ENCODE measurements at places on chromosomes 2 and 18.

GRCh38 chr18:31791817-31792579 lies 31.3 kb upstream of the SLC25A52 start:
- H3K27me3 ChIP-seq = no peaks in the 10 kb centered on the region
- H3K4me3 ChIP-seq = no peak overlapping the region
- no peaks in the 10 kb centered on the region for H3K4me1 ChIP-seq

DNA sequence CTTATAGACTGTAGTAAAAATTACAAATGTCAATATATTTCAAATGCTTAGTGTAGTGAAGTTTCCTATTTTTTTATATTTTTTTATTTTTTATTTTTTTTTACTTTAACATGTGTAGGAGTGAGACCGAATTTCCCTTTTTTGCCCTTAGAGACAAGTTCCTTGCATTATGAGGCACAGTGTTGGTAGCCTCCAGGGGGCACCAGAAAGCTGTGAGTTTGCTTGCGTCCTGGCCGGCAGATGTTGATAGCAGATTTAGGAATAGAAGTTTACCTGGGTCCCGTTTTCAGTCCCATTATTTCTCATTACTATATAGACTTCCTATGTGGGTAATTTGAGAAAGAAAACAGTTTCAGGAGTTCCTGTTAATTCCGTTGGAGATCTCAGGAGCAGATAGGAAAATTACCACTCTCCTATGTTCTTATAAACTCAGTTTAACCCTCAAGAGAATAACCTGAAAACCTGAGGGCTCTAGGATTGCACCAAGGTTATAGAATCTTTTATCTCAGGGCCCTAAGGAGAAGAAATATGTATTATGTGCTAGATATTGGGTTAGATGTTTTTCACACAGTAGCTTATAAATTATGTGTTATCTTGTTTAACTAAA lies 157.5 kb upstream of the SESTD1 start:
- H3K27me3 ChIP-seq = peaks cover 29% of the 10 kb centered on the region
- H3K27ac ChIP-seq = no peak overlapping the region
- H3K4me3 ChIP-seq = no peak overlapping the region
- H3K36me3 ChIP-seq = no peaks in the 10 kb centered on the region

GRCh38 chr18:21997207-21998143 lies 171.9 kb upstream of the GATA6 start:
- no peak overlapping the region for H3K27ac ChIP-seq

DNA sequence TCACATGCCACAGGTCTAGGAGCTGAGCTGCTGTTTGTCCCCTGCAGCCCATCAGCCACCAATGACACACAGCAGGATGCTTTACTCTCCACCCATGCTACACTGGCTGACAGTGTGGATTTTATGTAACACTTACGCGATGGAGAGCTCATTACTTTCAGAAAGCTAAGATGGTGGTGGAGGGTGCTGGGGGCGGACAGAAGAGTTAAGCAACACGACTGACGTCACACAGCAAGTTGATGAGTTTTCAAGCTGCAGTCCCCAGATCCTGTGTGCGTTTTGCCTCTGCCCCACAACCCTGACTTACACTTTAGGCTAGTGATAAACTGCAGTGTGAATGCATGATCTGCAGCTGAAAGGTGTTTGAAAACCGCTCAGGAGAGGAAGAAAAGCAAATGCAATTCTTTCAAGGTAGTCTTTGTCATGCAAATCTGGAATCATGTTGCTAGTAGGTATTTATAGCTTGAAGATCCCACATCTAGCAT lies 42.4 kb downstream of the MRPS5 start:
- peaks cover 53% of the 10 kb centered on the region for H3K4me1 ChIP-seq
- peak overlapping the region; percentile 47 for H3K27ac ChIP-seq
- peaks cover 15% of the 10 kb centered on the region for H3K36me3 ChIP-seq
- peak; percentile 50 for DNase-seq
- no peaks in the 10 kb centered on the region for H3K27me3 ChIP-seq

- H3K27ac ChIP-seq = no peak overlapping the region
- H3K36me3 ChIP-seq = no peaks in the 10 kb centered on the region
- H3K4me1 ChIP-seq = no peaks in the 10 kb centered on the region
Measured at GRCh38 chr2:40192864-40193669, 258.8 kb downstream of the SLC8A1 start.

- no peak for DNase-seq
- no peak overlapping the region for H3K27ac ChIP-seq
- H3K36me3 ChIP-seq = peaks cover 38% of the 10 kb centered on the region
- peak overlapping the region; percentile 90 for H3K4me3 ChIP-seq
- H3K27me3 ChIP-seq = peaks cover 6% of the 10 kb centered on the region
- peaks cover 34% of the 10 kb centered on the region for H3K4me1 ChIP-seq
Measured at GRCh38 chr2:232699110-232699509, 2.0 kb downstream of the GIGYF2 start.

DNA sequence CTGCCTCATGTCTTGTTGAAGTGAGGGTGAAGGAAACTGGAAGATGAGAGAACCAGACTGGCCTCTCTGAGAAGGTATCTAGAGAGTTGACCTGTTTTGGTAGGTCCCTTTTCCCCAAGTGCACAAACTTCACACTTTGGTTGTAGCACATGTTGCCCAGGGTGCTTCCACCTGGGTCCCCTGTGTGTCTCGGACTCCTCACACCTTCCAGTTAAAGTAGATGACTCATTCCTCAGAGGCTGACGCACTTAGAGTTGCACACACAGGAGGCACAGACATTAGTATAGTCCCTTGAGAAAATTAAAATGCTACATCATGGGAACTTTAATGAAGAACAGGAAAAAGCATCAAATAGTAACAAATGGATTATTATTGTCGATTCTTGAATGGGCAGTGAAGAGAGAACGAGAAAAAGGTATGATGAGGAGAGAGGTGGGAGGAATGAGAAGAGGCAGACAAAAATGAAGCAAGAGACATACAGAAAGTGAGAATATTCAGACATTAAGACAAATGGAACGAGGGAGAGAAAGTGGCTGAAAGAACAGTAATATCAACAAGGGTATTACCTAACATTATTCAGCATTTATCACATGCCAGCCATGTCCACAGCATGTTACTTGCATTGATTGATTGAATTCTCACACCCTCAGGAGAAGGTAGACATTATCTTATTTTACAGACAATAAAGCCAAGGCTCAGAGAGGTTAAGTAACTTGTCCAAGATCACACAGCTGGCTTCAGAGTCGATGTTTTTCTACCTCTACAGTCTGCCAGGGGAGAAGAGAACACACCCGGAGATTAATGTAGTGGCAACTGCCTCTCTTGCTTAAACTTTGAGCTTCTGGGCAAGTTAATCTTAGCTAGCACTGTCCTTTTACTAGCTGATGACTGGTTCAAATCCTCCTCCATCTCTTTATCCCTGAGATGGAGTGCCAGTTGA lies 68.6 kb downstream of the FHOD3 start:
- no peaks in the 10 kb centered on the region for H3K36me3 ChIP-seq
- no peak overlapping the region for H3K4me3 ChIP-seq
- H3K27me3 ChIP-seq = peaks cover 5% of the 10 kb centered on the region
- DNase-seq = no peak

DNA sequence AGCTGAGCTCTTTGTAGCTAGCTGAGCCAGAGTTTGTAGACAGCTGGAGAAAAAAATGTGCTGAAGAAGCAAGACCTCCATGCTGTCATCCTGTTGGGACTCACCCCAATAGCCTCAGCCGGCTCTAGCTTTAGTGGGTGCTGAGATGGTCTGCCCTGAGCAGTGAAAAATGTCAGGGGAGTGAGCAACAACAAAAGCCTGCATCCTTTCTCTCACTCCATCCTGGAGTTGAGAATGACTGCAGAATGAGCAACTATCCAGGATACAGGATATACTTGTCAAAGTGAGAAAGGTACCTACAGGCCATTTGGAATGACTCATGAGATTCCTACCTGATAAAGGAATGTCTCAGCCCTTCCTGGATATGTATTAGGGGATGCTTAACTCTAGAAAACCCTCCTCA lies 146.1 kb upstream of the DLX2 start:
- peaks cover 8% of the 10 kb centered on the region for H3K27me3 ChIP-seq
- no peak for DNase-seq
- no peak overlapping the region for H3K4me3 ChIP-seq
- no peak overlapping the region for H3K27ac ChIP-seq
- peaks cover 44% of the 10 kb centered on the region for H3K4me1 ChIP-seq
- H3K36me3 ChIP-seq = no peaks in the 10 kb centered on the region

GRCh38 chr2:11705063-11705462 lies 35.1 kb upstream of the NTSR2 start:
- no peak overlapping the region for H3K27ac ChIP-seq
- H3K27me3 ChIP-seq = peaks cover 5% of the 10 kb centered on the region
- no peak overlapping the region for H3K4me3 ChIP-seq
- H3K36me3 ChIP-seq = no peaks in the 10 kb centered on the region
- no peak for DNase-seq

DNA sequence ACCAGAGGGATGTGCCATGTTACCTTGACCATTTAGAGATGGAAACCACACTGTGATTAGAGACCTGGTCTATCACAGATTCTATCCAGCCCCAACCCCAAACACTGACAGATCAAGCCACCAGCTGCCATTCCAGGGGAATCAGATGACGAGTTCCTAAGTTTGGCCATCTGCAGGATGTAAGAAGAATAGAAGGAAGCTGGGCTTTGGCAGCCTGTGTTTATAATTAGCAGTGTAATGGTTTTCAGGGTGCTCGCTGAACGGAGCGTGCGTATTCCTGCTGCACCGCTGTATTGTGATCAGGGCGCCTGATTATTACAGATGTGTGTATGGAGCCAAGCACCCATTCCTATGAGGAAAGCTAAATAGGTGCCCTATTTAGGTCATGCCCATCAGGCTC lies 138.1 kb downstream of the LRRC30 start:
- no peak for DNase-seq
- H3K27me3 ChIP-seq = no peaks in the 10 kb centered on the region
- H3K4me3 ChIP-seq = no peak overlapping the region

- no peak overlapping the region for H3K27ac ChIP-seq
- H3K27me3 ChIP-seq = no peaks in the 10 kb centered on the region
- no peaks in the 10 kb centered on the region for H3K36me3 ChIP-seq
- DNase-seq = no peak
- no peaks in the 10 kb centered on the region for H3K4me1 ChIP-seq
Measured at GRCh38 chr2:133489146-133489545, 79.1 kb downstream of the NCKAP5 start.

DNA sequence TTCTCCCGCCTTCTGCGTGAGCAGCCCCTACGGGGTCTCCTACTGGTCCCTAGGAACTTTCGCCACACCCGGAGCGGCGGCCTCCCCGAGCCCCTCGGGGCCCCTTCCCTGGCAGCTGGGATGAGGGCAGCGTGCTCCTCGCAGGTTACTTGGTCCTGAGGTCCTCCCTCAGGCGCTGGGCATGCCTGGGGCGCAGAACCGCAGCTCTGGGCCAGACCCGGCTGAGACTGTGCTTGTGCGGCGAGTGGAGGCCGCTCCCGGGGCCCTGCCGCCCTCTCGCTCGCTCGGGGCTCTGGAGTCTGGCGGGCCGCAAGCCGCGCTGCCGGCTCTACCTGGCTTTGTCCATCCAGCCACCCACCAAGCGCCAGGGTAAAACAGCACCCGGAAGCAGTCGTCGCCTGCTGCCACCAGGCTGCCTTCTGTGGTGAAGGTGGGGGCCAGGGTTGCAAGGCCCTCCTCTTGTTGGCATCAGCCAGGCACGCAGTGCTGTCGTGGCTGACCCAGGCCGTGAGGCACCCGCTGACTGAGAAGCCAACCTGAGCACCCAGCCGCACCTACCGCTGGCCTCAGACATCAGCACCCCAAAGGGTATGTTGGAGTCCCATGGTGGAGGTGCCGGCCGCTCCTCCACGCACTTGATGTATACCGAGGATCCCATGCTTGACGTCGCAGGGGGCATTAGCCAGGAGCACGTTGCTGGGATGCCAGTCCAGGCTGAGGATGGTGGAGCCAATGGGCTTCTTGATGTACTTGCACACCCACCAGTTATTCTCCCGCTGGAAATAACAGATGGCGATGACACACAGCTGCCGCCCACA lies 46.1 kb upstream of the PTH2R start:
- peaks cover 4% of the 10 kb centered on the region for H3K27me3 ChIP-seq
- no peak overlapping the region for H3K4me3 ChIP-seq
- no peak overlapping the region for H3K27ac ChIP-seq
- peaks cover 10% of the 10 kb centered on the region for H3K36me3 ChIP-seq
- H3K4me1 ChIP-seq = peaks cover 9% of the 10 kb centered on the region

DNA sequence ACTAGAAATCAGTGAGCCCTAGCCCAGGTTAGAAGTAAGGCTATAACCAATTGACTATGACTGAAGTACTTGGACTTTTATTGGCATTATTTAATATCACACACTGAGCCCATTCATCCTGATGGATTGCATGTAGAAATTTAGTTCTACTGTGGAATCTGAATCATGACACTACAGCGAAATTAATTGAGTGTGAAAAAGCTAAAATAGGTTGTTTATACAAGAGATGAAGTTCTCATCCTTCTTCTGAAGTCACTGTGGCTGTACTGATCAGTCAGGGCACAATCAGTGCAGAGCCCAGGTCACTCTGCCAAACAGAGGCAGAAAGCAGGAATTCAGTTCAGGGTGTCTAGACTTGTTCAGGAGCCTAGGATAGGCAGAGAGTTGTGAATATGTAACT lies 158.9 kb downstream of the BABAM2 start:
- H3K27ac ChIP-seq = no peak overlapping the region
- DNase-seq = no peak
- no peak overlapping the region for H3K4me3 ChIP-seq
- peaks cover 27% of the 10 kb centered on the region for H3K36me3 ChIP-seq
- peaks cover 20% of the 10 kb centered on the region for H3K4me1 ChIP-seq

DNA sequence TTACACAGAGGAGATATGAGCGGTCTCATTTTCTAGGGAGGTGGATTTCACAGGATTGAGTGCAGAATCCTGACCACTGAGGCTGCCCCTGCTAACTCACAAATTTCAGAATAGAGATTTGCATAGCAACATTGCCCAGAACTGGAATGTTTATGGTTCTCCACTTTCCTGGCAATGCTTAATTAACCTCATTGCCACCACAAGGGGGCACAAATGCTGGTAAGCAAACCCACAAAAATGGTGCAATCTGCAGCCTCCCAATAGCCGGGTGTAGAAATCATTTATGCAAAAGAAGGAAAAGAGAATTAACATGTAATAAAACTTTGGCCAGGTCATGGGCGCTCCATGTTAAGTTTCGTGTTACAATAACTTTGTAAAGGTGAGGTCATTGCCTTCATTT lies 112.4 kb downstream of the CYRIA start:
- DNase-seq = peak; percentile 22
- no peak overlapping the region for H3K27ac ChIP-seq
- H3K36me3 ChIP-seq = no peaks in the 10 kb centered on the region
- H3K4me1 ChIP-seq = no peaks in the 10 kb centered on the region

DNA sequence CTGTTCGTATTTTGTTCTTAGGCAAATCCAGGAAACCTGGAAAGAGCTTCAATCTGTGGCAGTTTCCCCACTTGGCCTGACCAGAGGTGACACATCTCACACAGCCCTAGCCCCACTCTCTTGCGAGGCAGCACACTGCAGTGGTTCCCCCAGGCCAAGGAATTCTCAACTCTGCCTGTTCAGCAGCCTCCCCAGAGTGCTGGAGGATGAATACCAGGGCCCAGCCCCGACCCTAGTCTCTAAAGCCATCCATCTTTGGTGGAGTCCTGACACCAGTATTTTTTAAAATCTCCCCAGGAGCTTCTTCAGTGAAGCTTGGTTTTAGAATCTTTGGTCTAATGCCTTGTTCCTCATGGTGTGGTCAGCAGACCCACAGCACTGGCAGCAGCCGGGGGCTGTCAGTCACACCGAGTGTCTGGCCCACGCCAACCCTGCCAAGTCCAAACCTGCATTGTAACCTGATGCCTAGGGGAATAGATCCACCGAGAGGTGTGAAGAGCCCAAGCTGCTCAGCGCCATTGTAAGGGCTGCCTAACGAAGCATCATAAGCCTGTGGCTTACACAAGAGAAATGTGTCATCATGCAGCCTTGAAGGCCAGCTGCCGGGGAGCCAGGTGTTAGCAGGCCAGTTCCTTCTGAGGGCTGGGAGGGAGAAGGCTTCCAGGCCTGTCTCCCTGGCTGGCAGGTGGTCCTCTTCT lies 428.7 kb upstream of the ID2 start:
- no peak overlapping the region for H3K27ac ChIP-seq
- peaks cover 15% of the 10 kb centered on the region for H3K4me1 ChIP-seq
- peaks cover 2% of the 10 kb centered on the region for H3K36me3 ChIP-seq
- H3K4me3 ChIP-seq = no peak overlapping the region
